ENCODE measurements at places on chromosomes 4 and X.

- peak; percentile 6 for DNase-seq
Measured at GRCh38 chr4:127203562-127204200, 429.1 kb upstream of the INTU start.

- no peak for DNase-seq
Measured at GRCh38 chr4:8400632-8401325, 39.7 kb downstream of the ACOX3 start.

DNA sequence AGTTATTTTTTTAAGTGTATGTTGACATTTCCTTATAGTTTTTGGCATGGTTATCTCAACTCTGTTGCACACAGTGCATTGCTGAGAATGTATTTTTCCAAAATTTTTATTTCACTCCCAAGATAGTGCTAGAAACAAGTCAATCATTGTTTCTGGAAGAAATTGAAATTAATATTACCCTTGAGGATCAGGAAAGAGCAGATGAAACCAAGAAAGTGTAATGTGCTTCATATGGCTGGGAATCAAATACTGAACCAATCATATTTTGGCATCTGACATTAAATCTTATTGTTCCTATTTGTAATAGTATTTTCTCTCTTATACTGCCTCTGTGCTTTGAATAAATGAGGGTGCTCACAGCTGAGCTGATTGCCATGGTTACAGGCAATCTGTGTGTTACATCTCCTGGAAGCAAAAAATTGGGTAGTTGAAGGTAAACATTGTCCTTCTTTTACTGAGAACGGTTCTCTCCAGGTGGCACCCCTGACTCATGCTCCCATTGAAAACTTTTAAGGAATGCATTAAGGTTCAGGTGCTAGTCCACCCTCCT lies 358.2 kb upstream of the NR3C2 start:
- DNase-seq: no peak

DNA sequence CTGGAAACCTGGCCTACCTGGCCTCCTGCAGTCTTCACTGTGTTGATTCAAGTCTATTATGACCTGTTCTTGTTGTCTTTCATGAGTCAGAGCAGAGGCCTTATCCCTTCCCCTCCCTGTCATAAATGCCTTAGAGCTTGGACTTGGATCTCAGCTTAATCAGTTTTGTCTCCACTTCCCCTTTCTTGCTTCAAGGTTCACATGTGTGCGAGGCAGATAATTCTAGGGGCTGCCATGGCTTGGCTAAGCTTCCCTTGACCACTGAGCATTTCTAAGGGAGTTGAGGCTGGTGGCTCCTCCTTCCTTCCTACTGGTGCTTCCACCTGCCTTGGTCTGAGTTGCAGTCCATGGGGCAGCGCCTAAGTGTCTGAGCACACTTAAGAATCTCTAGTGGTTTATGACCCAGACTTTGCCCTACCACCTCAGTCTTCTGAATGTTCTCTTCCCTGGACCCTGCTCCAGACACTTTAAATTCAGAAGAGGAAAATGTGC lies 1.7 kb upstream of the HEPH start:
- no peak for DNase-seq

DNA sequence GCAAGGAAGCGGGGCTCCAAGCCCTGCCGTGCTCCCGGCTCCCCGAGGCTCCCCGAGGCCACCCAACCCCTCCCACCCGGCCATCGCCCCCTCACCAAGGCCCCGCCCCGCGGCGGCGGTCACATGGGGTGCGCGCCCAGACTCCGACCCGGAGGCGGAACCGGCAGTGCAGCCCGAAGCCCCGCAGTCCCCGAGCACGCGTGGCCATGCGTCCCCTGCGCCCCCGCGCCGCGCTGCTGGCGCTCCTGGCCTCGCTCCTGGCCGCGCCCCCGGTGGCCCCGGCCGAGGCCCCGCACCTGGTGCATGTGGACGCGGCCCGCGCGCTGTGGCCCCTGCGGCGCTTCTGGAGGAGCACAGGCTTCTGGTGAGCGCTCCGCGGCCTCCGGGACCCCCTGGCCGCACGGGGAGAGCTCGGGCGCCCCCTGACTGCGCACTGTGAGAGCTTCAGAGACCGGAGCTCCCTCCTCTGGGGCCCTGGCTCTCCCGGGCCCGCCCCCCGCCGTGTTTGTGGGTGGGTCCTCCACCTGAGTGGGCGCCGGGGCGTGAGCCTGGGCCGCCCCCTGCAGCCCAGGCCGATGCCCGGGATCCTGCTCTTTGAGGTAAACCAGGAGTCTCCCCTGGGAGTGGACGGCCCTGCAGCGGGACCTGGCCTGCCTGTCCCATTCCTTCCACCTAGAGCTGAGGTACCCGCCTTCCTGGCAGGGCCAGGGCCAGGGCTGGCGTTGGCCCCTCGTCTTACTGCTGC lies at the start of gene IDUA:
TSS of gene IDUA (plus strand) at position 166 of the 745 bp plus-strand sequence. CDS start at position 207, 41 bp downstream.
- DNase-seq: no peak

GRCh38 chr4:18039113-18039512 lies 17.6 kb upstream of the LCORL start:
- DNase-seq: no peak

GRCh38 chr4:129231945-129232588 lies 136.1 kb downstream of the C4orf33 start:
- no peak for DNase-seq

GRCh38 chr4:102335616-102336015 lies 9.7 kb downstream of the SLC39A8 start:
- DNase-seq: no peak

DNA sequence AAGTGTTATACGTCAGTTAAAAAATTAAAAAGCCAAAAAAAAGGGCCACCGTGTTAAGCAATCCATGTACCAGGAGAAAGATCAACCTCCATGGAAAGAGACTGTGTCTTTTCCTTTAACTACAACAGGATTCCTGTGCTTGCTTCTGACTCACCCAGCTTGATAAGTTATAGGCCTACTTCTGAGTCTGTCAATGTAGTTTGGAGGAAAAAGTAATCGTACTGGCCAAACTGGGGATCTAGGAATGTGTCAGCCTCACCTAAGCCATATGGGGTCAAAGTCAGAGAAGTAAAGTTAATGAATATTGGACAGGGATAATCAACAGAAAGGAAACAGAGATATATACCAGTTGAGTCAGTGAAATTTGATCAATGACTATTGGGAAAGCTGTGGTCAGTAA lies 470.8 kb upstream of the SLIT2 start:
- DNase-seq: no peak

GRCh38 chr4:146053891-146054290 lies 115.3 kb upstream of the ZNF827 start:
- no peak for DNase-seq

GRCh38 chr4:123936621-123937043 lies 540.0 kb downstream of the SPRY1 start:
- DNase-seq: no peak

DNA sequence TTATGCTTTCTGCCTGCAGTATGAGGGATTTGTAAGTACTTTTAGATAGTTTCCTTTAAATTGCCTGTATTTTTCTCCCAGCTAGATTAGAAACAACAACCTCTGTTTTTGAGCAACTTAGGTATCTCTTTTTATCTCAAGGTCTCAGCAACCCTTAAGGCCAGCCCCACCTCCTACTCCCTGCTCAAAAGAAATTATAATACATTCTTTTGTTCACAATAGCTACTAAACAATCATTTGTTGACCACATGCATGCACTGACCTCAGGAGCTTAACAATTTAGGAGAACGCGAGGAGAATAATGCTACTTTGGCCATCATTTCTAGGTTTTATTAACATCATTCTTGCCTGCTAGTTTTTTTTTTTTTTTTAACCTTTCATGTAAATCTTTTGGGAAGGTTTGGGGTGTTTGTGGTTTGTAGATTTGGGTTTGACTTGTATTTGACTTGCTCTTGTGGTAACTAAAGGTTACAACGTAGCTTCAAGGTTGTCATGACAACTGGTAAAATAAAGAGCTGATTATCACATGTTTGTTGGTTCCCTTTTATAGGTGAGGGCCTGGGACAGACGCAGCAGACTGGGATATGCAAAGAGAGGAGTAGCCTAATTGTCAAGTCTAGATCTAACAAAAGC lies 145.4 kb upstream of the PLAC1 start:
- DNase-seq: no peak

- no peak for DNase-seq
Measured at GRCh38 chrX:57899064-57899463, 11.2 kb downstream of the ZXDA start.

- DNase-seq: no peak
Measured at GRCh38 chrX:124401696-124402095, 55.3 kb downstream of the SH2D1A start.

DNA sequence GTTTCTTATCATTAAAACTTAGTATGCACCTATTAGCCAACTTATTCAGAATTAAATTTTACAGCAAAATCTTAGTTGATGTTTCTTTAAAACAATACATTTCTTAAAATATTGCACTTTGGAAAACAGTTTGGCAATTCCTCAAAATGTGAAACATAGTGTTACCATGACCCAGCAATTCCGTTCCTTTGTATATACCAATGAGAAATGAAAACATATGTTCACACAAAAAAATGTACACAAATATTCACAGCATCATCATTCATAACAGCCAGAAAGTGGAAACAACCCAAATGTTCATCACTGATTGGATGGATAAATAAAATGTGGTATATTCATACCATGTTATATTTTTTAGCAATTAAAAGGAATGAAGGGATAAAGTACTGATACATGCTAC lies 50.2 kb downstream of the WDR44 start:
- no peak for DNase-seq

DNA sequence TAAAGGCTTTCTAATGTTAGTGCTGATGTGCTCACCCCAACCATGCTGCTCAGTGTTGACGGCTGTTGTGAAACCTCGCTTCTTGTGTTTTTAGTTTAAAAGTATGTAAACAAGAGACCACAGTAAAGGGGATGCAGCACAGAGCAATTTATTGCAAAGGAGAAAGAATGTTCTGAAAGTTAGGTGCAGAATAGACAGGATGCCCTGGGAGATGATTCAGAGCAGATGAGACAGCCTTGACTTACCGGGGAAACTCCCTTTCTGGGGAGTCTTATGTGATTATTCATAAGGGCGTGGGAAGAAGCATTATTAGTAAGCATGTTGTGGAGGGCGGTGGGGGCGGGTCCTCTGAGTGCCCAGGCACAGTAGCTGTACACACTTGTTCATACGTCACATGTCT lies 47.7 kb downstream of the EVC start:
- DNase-seq: peak; percentile 76

DNA sequence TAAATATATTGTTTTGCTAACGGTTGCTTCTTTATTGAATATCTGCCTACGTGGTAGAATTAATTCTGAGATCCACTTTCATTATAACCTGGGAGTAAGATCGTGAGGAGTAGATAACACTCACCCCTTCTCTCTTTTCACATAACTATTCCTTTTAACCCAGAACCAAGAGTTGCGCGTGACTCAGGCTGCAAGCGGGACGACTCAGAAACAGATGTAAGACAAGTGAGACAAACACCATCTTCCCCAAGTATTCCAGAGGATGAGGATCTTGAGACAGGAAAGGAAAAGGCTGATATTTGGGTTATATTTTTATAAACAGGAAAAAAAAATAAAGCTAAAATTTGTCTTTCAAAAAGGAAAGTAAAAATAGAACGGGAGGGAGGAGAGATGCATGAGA lies 318.8 kb upstream of the NOCT start:
- DNase-seq: no peak

DNA sequence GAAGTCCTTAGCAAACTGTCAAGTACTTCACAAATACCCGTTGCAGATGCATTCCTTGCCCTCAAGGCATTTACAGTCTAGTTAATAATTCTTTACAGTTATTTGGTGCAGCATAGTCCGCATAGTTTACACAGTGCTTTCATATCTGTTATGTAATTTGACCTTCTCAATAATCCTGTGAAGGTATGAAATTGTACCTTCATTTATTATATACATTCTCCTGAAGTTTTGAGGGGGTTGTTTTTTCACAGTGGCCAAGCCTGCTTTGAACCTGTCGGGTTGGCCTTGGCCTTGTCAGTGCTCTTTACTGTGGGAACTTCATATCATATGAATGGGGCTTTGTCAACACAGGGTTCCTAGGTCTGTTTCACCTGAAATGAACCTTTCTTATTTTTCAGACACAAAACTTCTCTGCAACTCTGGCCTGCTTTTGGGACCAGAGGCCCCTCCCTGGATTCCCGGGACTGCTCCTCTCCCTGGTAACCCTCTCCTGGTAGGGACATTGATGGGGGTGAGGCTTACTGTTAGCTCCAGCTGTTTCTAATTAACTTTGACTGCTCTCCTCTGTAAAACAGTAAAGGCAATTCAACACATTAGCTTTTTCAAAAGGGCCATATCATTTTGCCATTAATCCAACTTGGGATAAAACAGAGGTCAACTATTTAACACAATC lies 9.1 kb downstream of the IGFBP7 start:
- peak; percentile 36 for DNase-seq

DNA sequence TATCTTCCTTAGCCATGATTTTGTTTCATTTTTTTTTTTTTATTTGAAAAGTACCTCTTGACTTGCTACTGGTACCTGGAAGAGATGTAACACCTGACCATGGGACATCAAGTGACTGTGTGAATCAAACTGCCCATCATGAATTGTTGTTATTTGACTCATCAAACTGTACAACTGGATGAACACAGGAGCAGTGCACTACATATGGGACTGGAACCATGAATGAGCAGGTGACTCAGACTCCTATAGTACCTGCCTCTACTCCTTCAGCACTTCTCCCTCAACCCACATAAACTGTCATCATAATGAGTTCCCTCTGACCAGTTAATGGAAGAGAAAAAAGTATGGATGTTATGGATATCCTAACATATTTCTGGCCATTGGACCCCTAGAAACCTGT lies 15.9 kb upstream of the UBE2D3 start:
- no peak for DNase-seq

DNA sequence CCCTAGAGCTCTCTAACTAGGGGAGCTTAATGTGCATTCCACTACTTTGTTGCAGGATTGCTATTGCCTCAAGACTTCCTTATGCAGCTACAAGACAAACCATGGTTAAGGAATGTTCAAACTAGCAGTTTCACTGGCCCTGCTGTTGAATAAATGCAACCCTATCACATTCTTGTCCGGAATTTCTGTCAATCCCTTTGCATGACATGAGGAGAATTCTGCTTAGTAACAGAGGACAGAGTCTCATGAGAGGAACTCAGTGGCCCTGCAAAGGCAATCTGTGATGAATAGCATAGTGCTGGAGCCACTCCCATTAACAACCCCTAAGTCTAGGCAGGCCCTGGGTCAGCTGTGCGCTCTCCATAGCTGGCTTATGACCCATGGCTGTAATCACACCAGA lies 30.7 kb upstream of the SGMS2 start:
- peak; percentile 18 for DNase-seq

GRCh38 chrX:127439676-127440075 lies 612.5 kb downstream of the ACTRT1 start:
- no peak for DNase-seq

GRCh38 chr4:140078366-140078765 lies 75.6 kb downstream of the MAML3 start:
- no peak for DNase-seq

DNA sequence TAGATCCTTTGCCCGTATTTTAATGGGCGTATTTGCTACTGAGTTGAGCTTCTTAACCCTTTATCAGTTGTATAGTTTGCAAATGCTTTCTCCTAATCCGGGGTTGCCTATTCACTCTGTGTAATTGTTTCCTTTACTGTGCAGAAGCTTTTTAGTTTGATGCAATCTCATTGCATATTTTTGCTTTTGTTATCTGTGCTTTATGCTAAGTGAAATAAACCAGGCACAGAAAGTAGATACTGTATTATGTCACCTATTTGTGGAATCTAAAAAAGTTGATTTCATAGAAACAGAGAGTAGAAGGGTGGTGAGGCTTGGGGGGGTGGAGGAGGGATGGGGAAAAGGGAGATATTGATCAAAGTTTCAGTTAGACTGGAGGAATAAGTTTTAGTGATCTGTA lies 17.7 kb downstream of the OGT start:
- no peak for DNase-seq
